ENCODE measurements at places on chromosomes 1 and 21. TPM values are rescaled to one million over a fixed set of nuclear protein-coding genes. Genes with fewer than 3 reads are reported as not detected.

Gene RAB42
- 2.9 TPM for total RNA-seq

Gene MARK1
- total RNA-seq = 2.1 TPM

Gene PPCS
- 25.9 TPM for total RNA-seq

Gene PTGFR
- 3.0 TPM for total RNA-seq

Gene PTPRU
- 40.2 TPM for total RNA-seq

Gene BSND
- not detected for total RNA-seq

Gene AJAP1
- 0.66 TPM for total RNA-seq

Gene MR1
- total RNA-seq = 2.3 TPM

Gene CHML
- 3.6 TPM for total RNA-seq

Gene NCMAP
- total RNA-seq = 9.9 TPM

Gene FMO2
- 9.2 TPM for total RNA-seq

Gene HSD3B2
- total RNA-seq = not detected

Gene NTNG1
- total RNA-seq = 4.9 TPM

Gene LINGO4
- total RNA-seq = 0.66 TPM

Gene GJA8
- total RNA-seq = not detected

Gene CD247
- 2.3 TPM for total RNA-seq

Gene RGS7
- total RNA-seq = 0.26 TPM

Gene FLG2
- not detected for total RNA-seq

Gene SYPL2
- 2.3 TPM for total RNA-seq

Gene CHIA
- not detected for total RNA-seq

Gene SLC25A44
- 13.2 TPM for total RNA-seq

Gene UBE2J2
- total RNA-seq = 39.2 TPM

Gene F11R
- total RNA-seq = 40.2 TPM

Gene NPL
- total RNA-seq = 0.99 TPM

Gene ZNF695
- not detected for total RNA-seq

Gene SLC1A7
- total RNA-seq = not detected

Gene OR2G6
- total RNA-seq = not detected

Gene CNKSR1
- total RNA-seq = 47.7 TPM

Gene LPAR3
- 19.7 TPM for total RNA-seq

Gene RXFP4
- not detected for total RNA-seq

Gene HMGB4
- not detected for total RNA-seq

Gene CDK11B
- total RNA-seq = 14.5 TPM

Gene ERRFI1
- total RNA-seq = 127 TPM

Gene TDRD5
- total RNA-seq = not detected

Gene TRIM67
- total RNA-seq = not detected

Gene BCL10
- total RNA-seq = 4.9 TPM

Gene SERPINC1
- not detected for total RNA-seq

Gene IRF6
- total RNA-seq = 20.0 TPM

Gene MMEL1
- not detected for total RNA-seq

Gene TACSTD2
- 106 TPM for total RNA-seq

Gene NUDT4B
- 42.5 TPM for total RNA-seq

Gene LRRC38
- not detected for total RNA-seq

Gene TMEM52
- total RNA-seq = 107 TPM

Data from body of pancreas (tissue), 4 donors.